NCI-H1048 (cell line): ENCODE measurements at places on chromosomes 12 and 14.

DNA sequence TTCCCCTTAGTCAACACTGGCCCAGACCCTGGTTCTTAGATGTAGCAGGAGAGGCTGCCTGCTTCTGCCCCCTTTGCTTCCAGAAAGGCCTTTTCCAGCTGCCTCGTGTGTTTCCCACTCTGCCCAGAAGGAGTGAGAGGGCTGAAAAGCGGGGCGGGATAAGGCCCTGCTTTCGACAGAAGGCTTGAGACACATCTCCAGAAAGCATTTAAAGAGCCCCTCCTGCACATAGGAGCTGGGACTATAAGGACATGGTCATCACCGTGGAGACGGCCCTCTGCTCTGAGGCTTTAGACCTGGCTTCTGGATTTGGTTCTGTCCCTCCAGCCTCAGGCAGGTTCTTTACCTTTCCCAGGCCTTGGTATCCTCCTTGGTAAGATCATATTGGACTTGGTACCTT is 11.9 kb downstream of the CALM1 start:
- no peak for DNase-seq

DNA sequence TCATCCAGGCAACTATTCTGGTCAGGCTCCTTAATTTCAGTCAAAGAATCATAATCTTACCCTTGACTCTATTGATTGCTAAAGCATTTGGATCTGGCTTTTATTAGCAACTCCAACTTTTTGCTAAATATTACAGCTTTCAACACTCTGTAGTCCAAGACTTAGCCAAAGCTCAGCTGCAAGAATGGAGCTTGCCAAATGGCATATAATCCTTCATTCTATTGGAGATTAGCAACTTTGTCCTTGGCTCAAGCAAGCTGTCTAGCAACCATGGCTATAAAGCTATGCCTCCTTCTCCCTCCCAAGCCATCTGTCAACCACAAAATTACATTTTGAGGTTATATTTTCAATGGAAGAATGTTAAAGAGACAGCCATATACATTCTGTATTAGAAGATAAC is 23.1 kb upstream of the NID2 start:
- no peak for DNase-seq

DNA sequence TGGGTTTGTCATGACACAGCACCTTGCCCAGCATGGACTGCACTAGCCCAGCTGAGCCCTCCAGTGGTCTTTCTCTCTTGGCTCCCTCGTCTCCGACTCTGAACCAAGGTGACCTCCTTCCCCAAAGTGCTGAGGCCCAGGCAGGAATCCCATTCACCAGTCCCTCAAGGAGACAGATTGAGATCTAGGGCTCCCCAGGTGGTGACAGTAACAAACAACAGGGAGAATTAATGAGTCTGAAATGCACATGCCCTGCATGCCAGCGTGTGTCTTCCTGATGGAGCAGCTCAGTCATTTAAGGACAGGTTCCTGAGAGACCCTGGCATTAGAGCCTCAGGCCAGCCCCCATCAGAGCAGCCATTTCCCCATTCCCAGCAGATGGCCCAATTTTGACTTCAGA is 51.4 kb upstream of the OAS1 start:
- DNase-seq = no peak

GRCh38 chr12:51972849-51973273 is 21.4 kb downstream of the ACVR1B start:
- no peak for DNase-seq

- no peak for DNase-seq
These were observed 9.2 kb upstream of the CCDC196 start for GRCh38 chr14:66476964-66477363.

DNA sequence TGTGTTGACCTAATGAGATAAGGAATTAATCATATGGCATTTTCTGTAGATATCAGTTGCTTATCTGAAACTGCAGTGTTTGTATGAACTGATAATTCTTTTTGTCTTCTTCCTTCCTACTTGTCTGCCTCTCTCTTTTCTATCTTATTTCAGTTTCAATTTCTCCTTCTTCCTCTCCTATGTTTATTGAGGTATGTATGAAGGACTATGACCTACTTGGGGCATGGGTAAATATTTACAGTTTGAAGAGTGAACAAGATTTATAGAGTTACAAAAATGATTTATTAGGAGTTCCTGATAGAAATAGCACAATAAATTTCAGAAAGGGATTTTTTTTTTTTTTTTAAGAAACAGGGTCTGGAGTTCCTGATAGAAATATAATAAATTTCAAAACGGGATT is 88.7 kb upstream of the MUCL1 start:
- no peak for DNase-seq
